ENCODE measurements at places on chromosomes 12 and 14. TPM values are rescaled to one million over a fixed set of nuclear protein-coding genes. Genes with fewer than 3 reads are reported as not detected.

The GPRC5A gene
- polyA plus RNA-seq, result 1.4 TPM

The MANSC1 gene
- polyA plus RNA-seq, result 10.3 TPM

The KRT5 gene
- polyA plus RNA-seq, result 12.2 TPM

The TMED10 gene
- polyA plus RNA-seq, result 117 TPM

The NFATC4 gene
- polyA plus RNA-seq, result 34.8 TPM

The ANKS1B gene
- polyA plus RNA-seq, result 2.2 TPM

The TSPAN11 gene
- polyA plus RNA-seq, result 5.9 TPM

The KRT77 gene
- polyA plus RNA-seq, result 0.32 TPM

The PTPRB gene
- polyA plus RNA-seq, result 15.9 TPM

DNA sequence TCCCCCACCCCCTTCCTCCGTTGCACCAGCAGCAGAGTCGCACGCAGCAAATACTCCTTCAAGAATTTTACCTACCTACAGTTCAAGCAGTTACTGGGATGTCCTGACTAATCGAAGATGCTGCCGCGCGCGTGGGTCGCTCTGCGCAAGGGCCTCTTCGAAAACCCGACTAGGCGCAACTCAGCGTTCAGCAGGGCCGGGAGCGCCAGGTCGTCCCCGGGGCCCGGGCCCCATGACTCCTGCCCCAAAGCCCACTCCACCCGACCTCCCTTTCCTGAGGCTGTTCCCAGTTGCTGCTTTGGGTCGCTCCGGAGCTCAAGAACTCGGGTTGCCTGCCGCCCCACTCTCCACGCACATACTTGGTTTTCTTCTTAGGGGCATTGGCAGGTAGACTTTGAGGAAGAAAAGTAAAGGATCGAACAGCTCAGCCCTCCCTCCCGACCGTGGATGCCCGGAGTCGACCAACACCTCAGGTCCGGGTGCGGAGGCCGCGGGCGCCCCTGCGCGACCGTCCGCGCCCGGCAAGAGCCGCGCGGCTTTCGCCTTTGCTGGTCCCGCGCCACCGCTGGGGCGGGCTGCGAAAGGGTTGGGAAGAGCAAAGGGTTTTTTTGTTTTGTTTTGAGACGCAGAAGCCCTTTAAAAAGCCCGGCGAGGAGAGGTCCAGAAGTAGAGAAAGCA lies 1.9 kb downstream of the BMP4 start:
- DNase-seq, result peak; percentile 64

DNA sequence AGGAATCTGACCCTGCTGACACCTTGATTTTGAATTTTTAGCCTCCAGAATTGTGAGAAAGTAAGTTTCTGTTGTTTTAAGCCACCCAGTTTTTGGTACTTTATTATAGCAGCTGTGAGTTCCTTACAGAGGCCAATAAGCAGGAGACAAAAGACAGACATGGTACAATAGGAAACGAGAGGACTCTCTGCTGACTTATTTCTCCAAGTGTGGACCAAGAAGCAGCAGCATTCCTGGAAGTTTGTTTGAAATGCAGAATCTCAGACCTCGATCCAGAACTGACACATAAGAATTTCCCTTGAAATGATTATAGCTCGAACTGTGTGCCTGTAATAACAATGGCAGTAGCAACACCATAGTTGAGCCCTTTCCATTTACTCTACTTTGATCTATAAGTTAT lies 31.9 kb upstream of the LUM start:
- no peak for DNase-seq

DNA sequence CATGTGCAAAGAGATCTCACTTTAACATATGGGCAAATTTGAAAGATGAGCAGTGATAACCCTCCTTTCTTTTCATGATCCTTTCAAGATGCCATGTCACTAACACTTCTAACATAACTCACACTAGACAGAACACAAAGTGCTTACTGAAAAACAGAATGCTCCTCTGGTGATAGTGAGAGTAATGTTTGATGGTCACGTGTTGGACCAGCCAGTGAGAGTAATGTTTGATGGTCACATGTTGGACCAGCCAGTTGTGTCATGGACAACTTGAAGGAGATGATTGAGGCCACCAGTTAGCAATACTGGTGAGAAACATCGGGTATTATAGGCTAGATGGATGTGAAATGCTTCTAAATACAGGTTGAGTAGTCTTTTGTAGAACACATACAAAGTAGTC lies 5.7 kb downstream of the NEUROD4 start:
- DNase-seq, result no peak

GRCh38 chr12:23523339-23523738 lies 426.1 kb downstream of the SOX5 start:
- no peak for DNase-seq

DNA sequence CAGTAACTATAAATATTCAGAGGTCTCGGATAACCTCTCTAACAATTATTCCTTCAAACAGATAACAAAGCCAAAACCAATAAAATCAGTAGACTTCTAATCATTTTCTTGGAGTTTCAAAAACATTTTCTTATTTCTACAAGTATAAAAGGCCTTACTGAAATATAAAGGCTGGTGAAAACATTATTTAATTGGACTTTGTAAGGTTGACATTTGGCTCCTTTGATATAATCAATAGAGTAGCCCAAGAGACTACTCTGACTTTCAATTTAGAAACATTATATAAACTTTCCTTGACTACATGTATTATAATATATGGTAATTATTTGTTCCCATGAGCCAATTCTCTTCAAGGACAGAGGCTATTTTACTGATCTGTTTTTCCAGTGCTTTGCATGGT lies 68.3 kb downstream of the OSBPL8 start:
- DNase-seq, result no peak

- no peak for DNase-seq
Observed at GRCh38 chr14:67569011-67569650, 30.9 kb downstream of the PIGH start.

DNA sequence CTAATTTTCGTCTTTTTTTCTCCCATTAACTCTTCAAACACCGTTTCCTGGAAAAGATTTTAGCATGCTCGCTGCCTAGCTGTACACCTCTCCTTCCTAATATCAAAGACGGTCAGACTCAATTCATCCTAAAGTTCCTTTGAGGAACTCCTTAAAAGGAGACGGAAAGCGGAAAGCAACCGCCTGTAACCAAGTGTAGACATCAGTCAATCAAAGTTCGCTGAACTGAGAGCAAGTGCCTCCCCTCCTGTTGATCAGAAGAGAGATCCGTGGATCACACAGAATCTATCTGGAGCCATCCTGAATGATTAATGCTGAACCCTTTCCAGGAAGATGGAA lies 412 bp upstream of the TEP1 start:
- no peak for DNase-seq

DNA sequence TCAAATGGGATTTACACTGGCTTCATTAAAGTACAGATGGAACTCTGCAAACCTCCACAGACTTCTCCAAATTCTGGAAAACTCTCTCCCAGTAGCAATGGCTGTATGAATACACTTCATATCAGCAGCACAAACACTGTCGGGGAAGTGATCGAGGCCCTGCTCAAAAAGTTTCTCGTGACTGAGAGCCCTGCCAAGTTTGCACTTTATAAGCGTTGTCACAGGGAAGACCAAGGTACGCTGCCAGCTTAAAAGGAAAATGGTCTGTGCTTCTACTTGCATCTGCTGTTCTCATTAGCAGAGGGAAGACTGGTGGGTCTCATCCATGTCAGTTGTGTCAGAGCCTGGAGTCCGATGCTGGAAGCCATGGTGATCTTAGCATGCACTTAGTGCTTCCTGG lies 71.0 kb downstream of the GNS start:
- DNase-seq, result peak; percentile 51

GRCh38 chr14:88247228-88247627 lies 75.8 kb downstream of the KCNK10 start:
- no peak for DNase-seq

GRCh38 chr14:58824796-58825195 lies 187.0 kb downstream of the DACT1 start:
- DNase-seq, result no peak

GRCh38 chr12:65560286-65560685 lies 264.0 kb upstream of the HMGA2 start:
- DNase-seq, result no peak

GRCh38 chr12:18439541-18439940 lies 178.2 kb downstream of the PIK3C2G start:
- DNase-seq, result no peak

DNA sequence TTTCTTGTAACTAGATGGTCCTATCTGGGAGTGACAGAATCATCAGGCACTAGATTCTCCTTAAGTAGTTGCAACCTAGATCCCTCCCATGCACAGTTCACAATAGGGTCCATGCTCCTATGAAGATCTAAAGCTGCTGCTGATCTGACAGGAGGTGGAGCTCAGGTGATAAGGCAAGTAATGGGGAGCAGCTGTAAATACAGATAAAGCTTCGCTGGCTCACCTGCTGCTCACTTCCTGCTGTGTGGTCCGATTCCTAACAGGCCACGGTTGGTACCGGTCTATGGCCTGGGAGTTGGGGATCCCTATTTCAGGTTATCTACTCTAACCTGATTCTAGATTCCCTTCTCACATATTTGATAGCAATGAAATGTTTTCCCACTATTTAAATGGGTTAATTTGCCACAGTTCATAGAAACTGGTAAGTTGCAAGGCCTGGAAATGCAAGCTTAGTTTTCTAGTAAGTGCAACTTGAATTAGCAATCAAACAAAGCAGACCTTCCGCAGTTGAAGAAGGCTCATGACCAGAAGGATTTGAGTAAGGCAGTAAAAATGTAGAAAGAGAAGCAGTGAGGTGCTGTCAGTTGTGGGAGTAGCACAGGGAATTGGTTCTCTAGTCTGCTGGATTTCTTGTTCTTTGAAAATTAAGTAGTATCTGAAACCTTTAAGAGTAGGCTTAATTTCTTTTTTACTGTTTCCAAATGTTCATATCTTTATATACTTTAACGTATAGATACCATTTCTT lies 332.3 kb downstream of the EGLN3 start:
- no peak for DNase-seq

- no peak for DNase-seq
Observed at GRCh38 chr12:46230983-46231382, 37.9 kb downstream of the SLC38A1 start.

GRCh38 chr14:56417173-56417572 lies 162.4 kb upstream of the TMEM260 start:
- no peak for DNase-seq

DNA sequence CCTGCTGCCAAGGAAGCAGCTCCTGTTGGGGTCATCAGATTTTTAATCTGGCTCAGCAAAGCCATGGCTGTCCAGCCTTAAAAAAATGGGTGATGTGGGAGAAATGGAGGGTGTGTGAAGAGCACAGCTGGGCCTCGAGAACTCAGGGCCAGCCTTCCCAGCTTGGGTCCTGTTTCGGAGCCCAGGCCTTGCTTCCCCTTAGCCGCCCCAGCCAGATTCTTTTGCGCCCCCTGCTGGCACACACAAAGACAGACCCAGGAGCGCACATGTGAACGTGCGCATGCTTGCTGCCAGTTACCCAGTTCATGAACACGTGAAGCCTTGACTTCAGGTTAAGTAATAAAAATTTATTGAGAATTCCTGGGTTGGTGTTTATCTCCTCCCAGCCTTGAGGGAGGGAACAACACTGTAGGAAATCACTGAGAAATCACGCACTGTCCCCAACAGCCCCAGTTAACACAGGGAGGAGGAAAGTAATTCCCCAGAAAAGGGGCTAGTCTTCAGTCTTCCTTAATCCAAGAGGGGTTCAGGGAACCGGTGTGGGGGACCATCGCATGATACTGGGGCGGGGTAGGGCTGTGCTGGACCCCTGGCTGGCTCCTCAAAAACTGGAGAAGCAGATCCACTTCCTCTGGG lies 5.3 kb downstream of the PHB2 start:
- peak; percentile 90 for DNase-seq

GRCh38 chr12:49632986-49633702 lies 9.8 kb downstream of the PRPF40B start:
- DNase-seq, result no peak

GRCh38 chr14:74956280-74957072 lies 1.1 kb upstream of the PGF start:
- DNase-seq, result no peak

DNA sequence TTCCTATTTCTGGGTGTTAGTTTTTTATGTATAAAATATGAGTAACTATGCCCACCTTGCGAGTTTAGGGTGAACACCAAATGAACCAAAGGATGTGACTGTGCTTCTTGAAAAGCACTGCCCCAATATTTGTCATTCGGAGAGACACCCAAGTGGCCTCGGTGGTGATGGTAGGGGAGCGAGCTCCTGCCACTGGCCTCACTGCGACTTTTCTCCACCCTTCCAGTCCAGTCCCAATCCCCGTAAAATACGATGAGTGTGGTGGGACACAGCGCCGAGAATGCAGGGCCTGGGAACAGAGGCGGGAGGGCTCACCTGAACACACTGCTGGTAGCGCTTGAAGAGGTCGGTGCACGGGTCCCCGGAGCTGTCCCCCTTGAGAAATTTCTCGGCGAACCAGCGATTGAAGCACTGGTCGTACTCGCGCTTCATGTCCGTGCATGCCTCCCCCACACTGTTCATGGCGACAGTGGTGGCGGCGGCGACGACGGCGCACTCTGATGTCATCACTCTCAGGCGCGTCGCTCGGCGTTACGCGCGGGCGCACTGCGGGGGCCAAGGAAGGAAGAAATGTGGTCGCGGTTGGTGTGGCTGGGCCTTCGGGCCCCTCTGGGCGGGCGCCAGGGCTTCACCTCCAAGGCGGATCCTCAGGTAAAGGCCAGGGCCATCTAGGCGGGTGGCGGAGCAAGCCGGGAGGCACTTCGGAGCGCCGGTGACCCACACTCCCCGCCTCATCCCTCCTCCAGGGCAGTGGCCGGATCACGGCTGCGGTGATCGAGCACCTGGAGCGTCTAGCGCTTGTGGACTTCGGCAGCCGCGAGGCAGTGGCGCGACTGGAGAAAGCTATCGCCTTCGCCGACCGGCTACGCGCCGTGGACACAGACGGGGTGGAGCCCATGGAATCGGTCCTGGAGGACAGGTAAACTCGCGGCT lies at the start of the genes GATC and TRIAP1:
TSS of gene GATC (plus strand) at position 534 of the 933 bp plus-strand sequence. CDS start at position 571, 37 bp downstream.
TSS of gene TRIAP1 (minus strand) at position 474 of the 933 bp plus-strand sequence. CDS start at position 462, 12 bp downstream.
- peak; percentile 90 for DNase-seq

DNA sequence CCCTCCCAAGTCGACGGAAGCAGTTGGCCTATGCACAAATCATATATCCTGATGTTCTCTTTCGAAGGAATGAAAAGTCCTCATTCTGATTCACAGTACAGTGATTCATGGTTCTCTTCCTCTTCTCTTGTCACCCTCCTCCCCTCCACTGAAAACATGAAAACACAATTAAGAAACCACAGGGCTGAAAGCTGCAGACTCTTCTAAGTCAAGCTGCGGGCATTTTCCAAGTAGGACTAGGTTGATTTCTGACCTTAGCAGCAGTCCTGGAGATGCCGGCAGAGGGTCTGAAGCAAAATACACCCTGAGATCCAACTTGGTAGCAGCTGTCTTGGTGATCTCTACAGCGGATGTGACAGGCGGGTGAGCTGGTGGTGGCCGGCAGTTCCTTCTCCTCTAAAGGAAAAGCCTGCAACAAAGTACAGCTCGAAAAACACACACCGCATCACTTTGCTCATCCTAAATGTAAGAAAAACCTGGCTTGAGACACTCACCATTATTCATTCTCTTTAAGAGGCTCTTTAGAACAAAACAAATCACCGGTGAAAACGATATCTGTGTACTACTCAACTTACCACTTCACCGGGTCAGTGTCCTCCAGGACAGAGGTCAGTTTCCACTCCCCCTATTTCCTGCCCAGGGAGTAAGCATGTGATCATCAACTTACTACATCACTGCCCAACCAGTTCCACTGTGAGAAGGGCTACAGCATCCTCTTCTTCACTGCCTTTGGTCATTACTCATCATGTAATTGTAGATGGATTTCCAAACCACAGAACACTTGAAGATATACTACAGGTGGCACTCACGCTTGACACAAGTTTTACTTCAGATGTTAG lies 6.0 kb downstream of the TMCC3 start:
- DNase-seq, result no peak

All from hindlimb muscle (tissue), 1 donor.